ENCODE measurements at places on chromosomes 6 and 20. TPM values are rescaled to one million over a fixed set of nuclear protein-coding genes. Genes with fewer than 3 reads are reported as not detected.

GRCh38 chr6:449486-450419 lies 58.2 kb downstream of the IRF4 start:
- DNase-seq, result no peak

DNA sequence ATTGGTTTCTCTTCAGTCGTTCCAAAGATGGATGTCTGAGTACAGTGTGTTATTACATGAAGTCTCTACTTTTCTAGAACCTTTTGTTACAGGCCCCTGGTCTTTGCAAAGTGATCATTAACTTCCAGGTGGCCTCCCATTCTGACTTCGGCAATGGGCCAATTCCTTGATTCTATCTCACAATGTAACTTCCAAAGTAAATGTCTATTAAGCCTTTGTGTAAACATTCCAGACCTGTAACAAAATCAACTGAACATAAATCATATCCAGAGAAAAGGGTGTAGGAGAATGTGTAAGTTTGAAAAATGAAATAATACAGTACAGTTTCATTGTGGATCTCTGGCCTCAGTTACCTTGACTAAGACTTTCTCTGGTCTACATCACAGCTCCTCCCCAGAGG lies 187.8 kb upstream of the JAG1 start:
- peak; percentile 30 for DNase-seq

DNA sequence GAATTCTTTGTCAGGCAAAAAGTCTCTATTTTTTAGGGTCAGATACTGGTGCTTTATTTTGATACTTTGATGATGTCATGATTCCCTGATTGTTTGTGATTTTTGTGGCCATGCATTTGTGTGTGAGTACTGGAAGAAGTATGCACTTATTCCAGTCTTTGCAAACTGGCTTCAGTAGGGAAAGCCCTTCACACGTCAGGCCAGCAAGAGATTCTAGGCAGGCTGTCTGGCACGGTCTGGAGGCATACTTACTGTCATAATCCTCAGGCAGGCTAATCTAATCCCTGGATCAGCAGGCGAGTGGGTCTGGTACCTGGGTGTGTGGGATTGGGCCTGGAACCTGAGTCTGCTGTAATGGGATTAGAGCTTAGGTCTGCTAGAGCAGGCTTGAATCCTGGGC lies 391.8 kb upstream of the MMS22L start:
- DNase-seq, result no peak

DNA sequence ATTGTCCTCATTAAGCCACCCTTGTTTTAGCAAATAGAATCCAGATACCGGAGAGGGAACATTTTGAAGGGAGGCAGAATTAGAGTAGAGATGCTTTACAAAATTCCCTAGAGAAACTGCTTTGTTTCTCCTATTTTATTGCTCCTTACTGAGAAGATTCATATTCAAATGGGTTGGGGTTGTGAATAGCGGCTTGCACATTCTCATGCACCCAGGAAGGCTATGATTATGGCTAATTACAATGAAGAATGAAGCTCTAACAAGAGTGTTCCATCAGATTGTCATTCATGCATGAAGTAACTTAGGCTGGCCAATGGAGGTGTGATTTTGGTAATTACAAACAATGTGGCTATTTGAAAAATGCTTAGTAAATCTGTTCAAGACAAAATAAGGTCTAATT lies 129.6 kb downstream of the PACRG start:
- no peak for DNase-seq

DNA sequence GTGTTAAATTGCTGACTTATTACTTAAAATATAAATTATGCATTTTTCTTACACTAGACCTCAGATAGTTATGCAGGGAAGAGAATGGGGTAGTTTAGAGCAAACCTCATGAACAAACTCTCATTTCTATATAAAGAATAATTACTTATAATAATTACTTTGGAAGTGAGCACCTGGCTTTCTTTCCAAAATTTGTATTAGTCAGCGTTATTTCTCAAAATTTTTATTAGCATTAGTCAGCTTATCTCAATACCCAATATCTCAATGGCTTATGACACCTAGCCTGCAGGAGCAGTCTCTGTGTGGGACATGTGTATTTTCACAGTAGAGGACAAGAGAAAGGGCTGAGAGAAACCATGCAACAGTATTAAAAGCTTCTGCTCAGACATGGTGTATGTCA lies 849.2 kb upstream of the HS3ST5 start:
- no peak for DNase-seq

- DNase-seq, result no peak
Observed at GRCh38 chr6:167492100-167492449, 167.2 kb downstream of the TTLL2 start.

DNA sequence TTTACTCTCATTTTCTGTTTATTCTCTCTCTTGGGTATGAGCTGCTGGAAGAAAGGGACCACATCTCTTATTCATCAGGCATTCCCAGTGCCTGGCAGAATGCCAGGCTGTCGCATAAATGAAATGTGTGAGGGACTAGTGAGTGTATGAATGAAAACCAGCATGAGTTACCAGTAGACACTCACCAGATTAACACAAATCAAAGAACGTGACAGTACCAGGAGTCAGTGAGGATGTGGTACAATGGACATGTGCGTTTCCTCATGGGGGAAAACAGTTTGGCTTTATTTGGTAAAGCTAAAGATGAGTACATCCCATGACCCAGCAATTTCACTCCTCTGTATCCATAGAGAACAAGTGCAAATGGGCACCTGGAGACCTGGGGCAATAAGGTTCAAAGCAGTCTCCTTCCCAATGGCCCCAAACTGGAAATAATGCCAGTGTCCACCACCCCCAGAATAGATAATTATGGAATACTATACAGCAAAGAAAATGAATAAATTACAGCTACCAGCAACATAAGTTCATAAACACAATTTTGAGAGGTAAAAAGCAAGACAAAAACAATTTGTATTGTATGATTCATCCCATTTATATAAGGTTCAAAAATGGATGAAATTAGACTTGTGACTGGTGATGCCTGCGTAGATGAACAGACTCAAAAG lies 93.3 kb downstream of the CDH22 start:
- no peak for DNase-seq

SRMS gene
- 1.2 TPM for total RNA-seq

FKBP1C gene
- total RNA-seq, result 0.46 TPM
